ENCODE measurements at places on chromosomes 5 and 9.

DNA sequence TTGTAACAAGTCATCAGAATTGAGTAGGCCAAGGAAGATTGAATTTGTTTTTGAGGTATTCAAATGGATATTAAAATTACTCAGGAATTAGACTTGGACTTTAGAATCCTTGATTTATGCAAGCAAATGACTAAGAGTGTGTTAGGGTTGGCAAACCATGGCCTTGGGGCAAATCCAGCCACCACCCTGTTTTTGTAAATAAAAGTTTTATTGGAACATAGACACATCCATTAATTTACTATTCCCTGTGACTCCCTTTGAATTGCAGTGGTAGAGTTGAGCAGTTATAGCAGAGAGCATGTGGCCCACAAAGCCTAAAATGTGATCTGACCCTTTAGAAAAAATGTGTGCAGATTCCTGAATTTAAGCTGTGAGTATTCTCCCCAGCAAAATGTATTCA, 115.6 kb downstream of the WDR70 start:
- DNase-seq: no peak

- DNase-seq: no peak
Measured at GRCh38 chr9:88418715-88419540, 30.7 kb downstream of the SPIN1 start.

- no peak for DNase-seq
Measured at GRCh38 chr5:33362915-33363314, 77.8 kb upstream of the TARS1 start.

- no peak for DNase-seq
Measured at GRCh38 chr9:117697046-117697445, 7.2 kb upstream of the TLR4 start.

- DNase-seq: no peak
Measured at GRCh38 chr5:142871363-142872193, 101.4 kb downstream of the ARHGAP26 start.

- no peak for DNase-seq
Measured at GRCh38 chr5:170520372-170520771, 16.6 kb downstream of the KCNIP1 start.

DNA sequence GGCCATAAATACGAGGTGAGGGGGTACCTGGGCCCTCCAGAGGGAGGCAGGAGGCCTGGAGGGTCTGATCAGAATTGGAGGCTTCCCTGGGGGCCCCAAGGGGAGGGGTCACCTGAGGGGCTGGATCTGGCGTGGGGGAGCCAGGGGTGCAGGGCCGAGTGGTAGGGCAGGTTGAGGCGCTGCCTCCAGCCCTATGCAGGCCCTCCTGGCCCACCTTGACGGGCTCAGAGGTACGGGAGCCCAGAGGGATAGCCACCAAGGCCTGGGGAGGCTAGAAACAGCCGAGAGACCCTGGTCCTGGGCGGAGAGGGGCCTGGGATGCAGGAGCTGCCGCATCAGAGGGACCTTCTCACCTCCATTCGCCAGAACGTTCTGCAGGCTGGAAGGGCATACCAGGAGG, 24.3 kb downstream of the LHX3 start:
- no peak for DNase-seq

DNA sequence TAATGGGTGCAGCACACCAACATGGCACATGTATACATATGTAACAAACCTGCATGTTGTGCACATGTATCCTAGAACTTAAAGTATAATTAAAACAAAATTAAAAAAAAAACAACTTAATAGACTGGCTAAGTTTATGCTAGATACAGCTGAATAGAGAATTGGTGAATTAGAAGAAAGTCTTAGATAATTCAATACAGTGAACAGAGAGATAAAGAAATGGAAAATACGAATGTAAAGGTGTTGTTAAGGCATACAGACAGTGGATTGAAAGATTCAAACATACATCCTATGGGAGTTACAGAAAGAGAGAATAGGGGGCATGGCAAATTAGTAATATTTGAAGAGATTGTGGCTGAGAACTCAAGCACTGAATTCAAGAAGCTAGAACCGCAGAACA, 75.4 kb downstream of the RASGRF2 start:
- no peak for DNase-seq

DNA sequence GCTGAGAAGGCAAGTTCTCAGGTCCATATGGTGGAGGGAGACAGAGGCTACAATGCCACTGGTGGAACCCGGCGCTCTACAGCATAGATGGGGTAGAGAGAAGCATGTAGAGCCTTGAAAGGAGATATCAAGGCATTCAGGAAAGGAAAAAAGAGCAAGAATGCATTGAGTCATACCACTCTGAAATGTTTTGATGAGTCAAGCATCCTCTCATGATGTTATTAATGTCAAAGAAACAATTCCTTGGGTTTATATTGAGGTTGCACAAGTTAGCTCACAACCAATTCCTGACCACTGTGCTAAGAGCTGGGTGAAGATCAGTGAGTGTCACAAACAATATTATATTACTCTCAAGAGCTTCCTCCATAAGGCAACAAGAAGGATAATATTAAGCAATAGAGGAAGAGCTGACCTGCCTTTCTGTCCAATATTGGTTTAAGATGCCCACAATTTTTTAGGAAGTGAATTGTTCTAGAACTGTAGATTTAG, 178.0 kb downstream of the RFK start:
- DNase-seq: no peak

DNA sequence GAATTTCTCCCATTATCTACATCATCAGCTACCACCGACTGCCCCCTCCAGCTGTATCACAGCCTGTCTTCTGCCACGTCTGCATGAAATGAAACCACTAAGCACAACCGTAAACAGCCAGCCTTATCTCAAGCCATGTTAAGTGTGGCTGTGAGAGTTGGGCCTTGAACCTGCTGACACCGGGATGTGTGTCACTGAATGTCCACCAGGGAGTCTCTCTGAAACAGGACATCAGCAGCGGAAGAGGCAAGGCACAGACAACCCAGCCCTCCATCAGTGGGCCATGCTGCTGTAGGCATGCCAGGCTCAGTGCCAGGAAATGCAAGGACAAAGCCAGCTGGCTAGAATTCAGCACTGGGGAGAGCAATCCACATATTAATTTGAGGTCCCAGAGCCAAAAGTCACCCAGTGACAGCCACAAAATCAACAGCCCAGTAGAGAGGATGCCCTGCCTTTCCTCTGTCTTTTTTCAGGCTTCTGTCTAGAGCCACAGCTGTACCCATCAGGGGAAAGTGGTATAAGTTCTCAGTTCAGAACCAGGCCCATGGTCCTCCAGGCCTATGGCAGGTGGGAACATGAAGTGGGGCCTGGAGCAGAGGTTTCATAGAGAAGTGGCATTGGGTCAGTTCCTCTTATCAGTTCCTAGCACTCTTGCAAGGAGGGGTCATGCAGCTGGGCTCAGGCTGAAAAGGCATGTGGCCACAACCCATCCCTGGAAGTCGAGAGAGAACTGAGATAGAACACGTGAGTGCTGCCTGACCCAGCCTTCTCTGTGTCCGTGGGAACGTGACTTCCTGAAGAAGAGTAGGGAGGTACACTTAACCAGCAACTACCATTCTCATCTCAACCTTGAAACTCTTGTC, 199.4 kb downstream of the ESM1 start:
- no peak for DNase-seq

DNA sequence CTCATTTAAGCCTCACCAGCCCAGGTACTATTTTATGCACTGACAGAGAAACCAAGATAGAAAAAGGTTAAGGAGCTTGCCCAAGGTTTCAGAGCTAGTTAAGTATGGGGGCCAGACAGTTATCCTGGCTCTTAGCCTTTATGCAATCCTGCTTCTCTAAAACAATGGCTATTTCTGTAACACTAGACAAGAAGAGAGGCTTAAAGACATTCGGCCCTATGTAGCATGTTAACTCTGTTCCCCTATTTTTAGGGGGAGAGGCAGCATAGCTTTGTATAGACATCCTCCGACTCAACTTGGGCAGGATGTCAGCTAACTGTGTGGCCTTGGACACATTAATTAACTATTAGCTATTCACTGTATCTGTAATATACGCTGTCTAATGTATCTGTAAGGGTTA, 54.6 kb downstream of the LHFPL2 start:
- DNase-seq: no peak

DNA sequence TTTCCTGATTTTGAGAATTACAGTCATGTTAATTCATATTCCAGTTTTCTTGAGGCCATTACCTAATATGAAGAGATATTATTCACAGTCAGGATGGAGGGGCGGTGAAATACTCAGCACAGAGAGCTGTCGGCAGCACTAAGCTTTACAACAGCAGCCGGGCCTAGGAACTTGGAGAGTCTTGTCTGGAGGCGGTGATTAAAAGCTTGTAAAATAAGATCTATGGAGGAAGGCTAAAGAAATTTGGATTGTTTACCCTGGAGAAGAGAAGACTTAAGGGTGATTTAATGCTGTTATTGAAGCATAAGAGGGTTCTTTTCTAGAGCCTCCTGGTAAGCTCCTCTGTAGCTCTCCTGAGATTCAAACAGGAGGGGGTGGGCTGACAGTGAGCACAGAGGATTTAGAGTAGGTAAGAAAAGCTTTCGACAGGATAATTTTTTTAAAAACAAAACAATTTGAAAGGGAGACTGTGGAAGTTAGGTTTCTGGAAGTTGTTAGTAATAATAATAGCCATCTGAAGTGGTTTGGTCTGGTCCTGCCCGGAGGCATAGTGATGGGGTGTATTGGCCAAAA, 406.3 kb upstream of the ADAMTSL1 start:
- no peak for DNase-seq

DNA sequence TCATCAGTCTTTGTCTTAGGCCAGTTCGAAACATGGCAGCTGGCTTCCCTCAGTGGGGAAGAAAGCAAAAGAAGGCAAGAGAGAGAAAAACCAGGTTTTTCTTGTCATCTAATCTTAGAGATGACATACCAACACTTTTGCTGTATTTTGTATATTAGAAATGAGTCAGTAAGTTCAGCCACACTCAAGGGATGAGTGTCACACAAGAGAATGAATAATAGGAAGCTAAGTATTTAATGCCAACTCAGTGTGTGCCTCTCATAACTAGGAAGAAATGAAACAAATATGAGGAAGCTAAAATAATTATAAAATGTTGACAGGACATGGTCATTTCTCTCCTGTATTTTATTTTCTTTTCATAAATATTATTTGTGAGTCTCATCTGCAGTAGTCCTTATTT, 65.3 kb downstream of the CDH12 start:
- no peak for DNase-seq

DNA sequence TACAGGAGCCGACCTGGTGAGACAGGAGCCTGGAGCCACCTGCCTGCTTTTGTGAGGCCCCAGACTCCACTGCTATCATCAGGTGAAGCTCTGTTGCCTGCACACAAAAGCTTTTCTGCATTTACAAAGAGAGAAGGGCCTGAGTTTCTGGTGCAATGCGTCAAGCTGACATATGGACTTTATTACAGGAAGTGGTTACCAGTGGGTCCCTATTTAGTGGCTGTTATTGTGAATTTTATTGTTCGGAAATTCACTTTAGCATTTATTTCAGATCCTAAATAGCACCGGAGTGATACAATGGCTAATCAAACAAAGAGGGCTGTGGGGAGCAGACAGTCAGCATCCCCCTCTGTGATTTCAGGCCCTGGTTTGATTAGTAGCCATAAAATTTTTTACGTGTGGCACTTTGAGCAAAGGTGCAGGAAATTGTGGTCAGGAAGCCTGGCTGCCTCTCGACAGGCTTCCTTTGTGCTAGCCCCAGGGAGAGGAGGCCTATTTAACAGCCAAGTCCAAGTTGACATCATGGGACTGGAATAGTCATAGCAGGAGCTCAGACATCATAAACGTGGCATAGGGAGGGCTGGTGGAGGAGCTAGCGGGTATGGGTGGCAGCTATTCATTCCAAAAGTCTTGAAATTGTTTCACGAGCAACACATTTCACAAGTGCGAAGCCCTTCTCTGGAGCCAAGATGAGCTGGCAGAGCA, 8.4 kb downstream of the TGFBI start:
- DNase-seq: peak; percentile 34

DNA sequence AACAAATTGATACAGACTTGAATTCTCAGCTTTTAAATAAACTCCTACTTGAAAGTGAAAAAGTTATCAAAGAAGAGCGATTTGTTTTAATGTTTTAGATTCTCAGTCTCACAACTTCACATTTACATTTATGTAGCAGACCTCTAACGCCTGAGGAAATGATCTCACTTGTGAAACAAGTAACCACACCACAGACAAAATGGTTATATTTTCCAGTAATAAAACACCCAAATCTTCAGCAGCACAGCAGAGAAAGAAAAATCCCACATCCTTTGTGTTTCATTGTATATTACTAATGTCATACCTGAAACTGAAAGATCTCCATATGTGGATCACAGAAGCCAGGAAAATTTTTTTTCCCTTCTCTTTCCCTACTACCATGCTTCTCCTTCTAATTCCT, 29.8 kb upstream of the GZMA start:
- no peak for DNase-seq

DNA sequence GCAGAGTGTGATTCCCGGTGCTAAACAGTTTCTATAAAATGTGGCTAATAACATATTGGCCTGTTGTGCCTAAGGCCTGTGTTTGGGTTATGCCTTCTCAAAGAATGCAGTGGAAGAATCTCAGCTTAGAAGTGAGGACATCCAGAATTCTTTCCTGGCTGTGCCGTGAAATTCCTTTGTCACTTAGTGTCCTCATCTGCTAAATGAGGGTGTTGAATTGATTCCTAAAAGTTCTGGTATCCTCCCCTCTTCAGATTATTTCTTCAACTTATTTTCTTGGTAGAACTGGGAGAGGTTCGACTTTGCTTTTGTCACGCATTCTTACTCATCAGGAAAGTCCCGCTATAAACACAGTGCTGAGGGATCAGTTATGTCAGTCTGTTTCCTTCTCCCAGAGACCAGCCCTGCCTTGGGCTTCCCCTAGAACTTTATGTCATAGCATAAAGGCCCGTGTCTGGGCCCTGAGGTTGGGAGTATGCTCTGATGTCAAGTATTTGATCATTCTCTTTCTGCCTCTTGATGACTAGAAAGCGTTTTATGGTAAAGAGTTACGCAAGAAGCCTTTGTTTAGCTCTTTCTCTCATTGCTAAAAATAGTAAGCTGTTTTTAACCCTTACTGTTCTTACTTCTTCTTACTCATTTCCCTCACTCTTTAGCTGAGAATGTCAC, 29.5 kb downstream of the MTAP start:
- no peak for DNase-seq

DNA sequence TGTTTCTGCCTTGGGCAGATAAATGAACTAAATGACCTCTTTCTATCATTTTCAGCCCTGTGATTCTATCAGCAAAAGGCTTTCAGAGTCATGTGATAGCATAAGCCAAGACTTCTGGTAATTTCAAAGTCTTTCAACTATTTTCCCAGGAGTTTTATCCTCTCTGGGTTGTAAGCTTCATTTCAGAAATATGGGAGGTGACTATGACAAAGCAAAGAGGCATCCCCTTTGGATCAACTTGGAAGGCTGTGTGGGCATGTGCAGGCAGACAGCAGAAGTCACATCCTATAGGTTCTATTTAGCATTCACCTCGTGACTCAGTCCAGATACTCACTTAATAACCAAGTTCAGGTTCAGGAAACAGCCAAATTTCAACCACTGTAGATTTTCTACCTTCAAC, 149.0 kb upstream of the FST start:
- no peak for DNase-seq

- no peak for DNase-seq
Measured at GRCh38 chr9:26945591-26945990, 1.5 kb downstream of the PLAA start.

DNA sequence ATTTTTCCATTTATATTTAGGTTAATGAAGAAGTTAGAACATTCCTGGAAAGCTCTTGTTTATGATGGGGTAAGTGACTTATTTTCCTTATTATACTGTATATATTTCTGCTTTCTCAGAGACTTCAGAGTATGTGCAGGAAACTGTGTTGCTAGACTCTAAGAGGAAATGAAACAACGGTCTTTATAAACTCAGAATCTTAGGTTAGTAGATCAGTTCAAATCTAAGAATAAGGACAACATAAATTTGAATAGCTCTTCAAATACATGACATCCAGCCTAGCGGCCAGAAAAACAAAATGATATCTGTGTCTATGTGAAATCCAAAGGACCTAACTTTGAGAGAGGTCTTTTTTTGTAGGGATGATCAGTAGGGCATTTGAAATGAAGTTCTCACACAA, 94.3 kb downstream of the PRKACG start:
- DNase-seq: no peak

Data from CD4-positive, alpha-beta T cell treated with Interleukin-6 for 4 hours (primary cell).